MCF 10A (cell line): ENCODE measurements at places on chromosomes 3 and 15. TPM values are rescaled to one million over a fixed set of nuclear protein-coding genes. Genes with fewer than 3 reads are reported as not detected.

DNA sequence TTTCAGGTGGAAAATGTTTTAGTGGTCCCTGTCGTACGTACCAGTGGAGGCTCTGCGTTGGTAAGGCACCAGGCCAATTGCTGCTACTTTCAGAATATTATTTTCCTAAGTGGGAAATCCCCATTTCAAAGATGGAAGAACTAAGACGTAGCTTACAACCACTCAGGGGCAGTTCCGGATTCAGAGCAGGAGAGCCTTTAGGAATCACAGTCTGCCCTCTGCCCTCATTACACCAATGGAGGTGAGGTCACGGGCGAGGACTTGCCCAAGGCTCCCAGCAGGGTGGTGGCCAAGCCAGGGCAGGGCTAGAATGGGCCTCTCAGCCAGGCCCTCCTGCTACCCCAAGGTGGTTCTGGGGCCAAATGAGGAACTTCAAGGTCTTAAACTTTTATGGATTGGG lies 72.6 kb downstream of the RASGRF1 start:
- no peak for DNase-seq

ZNF502 gene
- total RNA-seq, result 2.4 and 2.8 TPM in 2 replicates

LRRC31 gene
- not detected in 2 replicates for total RNA-seq

CAMP gene
- 0.72 and 2.4 TPM in 2 replicates for total RNA-seq

IL17RD gene
- total RNA-seq, result 0.91 and 1.2 TPM in 2 replicates
